ENCODE measurements at places on chromosomes 7 and 10.

GRCh38 chr10:19785366-19785765 is 30.9 kb upstream of the PLXDC2 start:
- no peak for DNase-seq

DNA sequence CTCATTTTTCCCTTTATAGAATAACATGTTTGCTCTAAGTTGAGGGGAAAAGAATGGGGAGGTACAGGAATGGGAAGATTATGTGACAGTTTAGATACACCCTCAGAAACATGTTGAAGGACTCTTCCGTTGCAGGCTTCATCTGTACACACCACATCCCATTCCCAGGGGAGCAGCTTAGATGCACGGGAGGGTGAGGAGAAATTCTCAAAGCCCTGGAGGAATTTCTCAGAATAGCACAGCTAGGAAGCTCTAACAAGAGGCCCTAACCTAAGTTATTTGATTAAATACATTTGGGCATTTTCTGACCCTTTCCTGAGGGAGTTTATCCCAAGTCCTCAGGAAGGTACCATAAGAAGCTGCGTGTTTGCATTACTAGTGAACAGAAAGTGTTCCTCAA is 660.2 kb upstream of the IGFBP3 start:
- no peak for DNase-seq

GRCh38 chr10:46285300-46285699 is 1.5 kb upstream of the ANTXRL start:
- no peak for DNase-seq

GRCh38 chr7:99092064-99092720 is 51.7 kb downstream of the SMURF1 start:
- no peak for DNase-seq

GRCh38 chr7:17474724-17475344 is 176.4 kb downstream of the AHR start:
- DNase-seq: no peak
